NCI-H1105 (cell line): ENCODE measurements at places on chromosomes 4 and X.

GRCh38 chr4:52192721-52193135 lies 141.6 kb downstream of the SPATA18 start:
- DNase-seq = no peak

DNA sequence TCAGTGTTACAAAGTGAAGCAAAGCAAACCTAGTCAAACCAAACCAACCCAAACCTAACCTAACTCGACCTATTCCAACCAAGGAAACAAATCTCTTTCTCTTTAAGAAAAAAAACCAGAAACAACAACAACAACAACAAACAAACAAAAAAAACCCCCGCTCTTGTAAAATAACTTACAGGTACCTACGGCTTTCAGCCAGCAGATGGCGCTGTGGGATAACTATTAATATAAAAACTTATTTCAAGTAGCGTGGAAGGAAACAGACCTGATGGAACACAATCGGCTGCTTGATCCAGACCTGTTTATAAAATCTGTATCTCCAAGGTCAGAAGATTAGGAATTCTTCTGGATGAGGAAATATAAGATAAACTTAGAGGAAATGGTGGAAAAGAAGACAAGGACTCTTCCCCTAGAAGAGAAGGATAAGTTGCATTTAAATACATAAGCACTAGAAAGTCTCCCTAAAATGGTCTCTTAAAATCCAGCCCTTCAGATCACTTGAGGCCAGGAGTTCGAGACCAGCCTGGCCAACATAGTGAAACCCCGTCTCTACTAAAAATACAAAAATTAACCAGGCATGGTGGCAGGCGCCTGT lies 34.4 kb upstream of the CDKL5 start:
- DNase-seq = peak; percentile 21

- peak; percentile 7 for DNase-seq
Measured at GRCh38 chr4:15653864-15654592, 1.1 kb downstream of the FBXL5 start.

GRCh38 chr4:3294401-3295241 lies 1.8 kb downstream of the RGS12 start:
- DNase-seq = no peak

- peak; percentile 64 for DNase-seq
Measured at GRCh38 chrX:154458116-154458953, at the start of gene PLXNA3. Gene PLXNA3 (plus strand): TSS chrX:154458281. CDS start chrX:154460184, 1,903 bp downstream.

GRCh38 chr4:174215961-174216680 lies 67.3 kb downstream of the FBXO8 start:
- DNase-seq = no peak

- no peak for DNase-seq
Measured at GRCh38 chr4:88819818-88820697, 122.4 kb upstream of the NAP1L5 start.

GRCh38 chr4:13159041-13159620 lies 325.0 kb downstream of the RAB28 start:
- no peak for DNase-seq

DNA sequence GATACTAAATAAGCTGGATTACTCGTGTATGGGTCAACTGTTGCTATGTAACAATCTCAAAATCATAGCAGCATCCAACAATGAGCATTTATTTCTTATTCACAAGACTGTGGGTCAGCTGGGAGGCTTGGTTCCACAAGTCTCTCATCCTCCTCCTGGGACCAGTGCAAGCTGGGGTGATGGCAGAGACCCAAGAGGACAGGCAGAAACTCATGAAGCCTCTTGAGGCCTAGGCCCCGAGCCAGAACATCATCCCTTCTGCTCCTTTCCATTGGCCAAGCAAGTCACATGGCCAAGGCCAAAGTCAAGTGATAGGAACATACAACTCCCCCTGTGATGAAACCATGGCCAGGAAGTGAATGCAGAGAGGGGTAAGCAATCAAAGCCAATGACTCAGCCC lies 422.1 kb downstream of the BCOR start:
- DNase-seq = no peak

GRCh38 chr4:72568959-72569718 lies at the start of gene ADAMTS3:
Gene ADAMTS3 (minus strand): TSS chr4:72569221. CDS start chr4:72568762, 459 bp downstream.
- DNase-seq = peak; percentile 39
